ENCODE measurements at places on chromosomes 16 and 17. TPM values are rescaled to one million over a fixed set of nuclear protein-coding genes. Genes with fewer than 3 reads are reported as not detected.

DNA sequence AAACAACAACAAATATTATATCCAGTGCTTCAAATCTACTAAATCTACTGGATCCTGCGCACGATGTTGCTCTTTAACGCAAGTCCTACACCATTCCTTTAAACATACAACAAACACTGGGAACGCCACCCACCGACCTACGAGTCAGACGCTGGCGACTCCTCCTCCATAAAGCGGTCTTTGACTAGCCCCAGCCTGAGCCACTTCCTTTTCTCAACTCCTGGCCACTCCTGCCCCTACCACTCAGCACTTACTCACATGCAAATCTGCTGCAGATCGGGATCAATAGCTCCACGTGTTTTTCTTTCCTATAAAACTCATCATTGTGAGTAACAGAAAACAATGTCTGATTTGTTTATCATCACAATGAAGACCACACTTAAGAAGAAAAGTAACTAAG is 32.8 kb upstream of the MNT start:
- no peak for DNase-seq

GRCh38 chr16:83995754-83996153 is 27.7 kb downstream of the NECAB2 start:
- DNase-seq: peak; percentile 44

- no peak for DNase-seq
These were observed 217.2 kb downstream of the CA10 start for GRCh38 chr17:51941272-51941671.

- no peak for DNase-seq
These were observed 72.5 kb upstream of the IRX3 start for GRCh38 chr16:54359081-54359480.

- no peak for DNase-seq
These were observed 63.5 kb downstream of the PRKCA start for GRCh38 chr17:66365903-66366302.

DNA sequence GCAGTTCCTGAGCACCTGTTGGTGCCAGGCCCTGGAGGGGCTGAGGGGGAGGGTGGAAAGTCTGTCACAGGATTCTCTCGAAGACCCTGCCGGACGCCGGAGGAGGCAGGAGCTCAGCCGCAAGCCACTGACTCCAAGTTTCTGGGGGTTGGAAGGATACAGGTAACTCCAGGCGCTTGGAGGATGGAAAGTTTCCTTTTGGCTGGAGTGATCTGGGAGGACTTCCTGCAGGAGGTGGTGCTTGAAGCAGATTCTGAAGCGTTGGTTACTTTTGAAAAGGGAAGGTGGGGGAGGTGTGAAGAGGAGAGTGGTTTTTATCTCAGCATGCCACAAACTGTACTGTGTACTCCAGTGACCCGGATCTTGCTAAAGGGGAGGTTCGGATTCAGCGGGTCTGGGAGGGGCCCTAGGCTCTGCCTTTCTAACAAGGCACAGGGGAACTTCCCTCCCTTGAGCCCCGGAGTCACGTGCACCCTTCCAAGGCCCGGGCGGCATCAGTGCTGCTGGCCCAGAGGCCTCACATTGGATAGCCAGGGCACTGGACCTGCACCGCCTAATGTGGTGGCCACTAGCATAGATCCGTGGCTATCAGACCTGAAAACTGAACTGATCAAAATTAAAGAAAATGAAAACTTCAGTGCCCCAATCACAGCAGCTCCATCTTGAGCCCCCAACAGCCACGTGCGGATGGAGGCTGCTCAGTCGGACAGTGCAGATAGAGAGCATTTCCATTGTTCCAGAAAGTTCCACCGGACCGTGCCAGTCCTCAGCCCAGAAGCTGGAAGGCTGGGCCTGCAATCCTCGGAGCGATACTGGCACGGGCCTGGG is 42.2 kb upstream of the GSE1 start:
- DNase-seq: no peak

- DNase-seq: peak; percentile 32
These were observed 55.6 kb upstream of the CIBAR2 start for GRCh38 chr16:85167589-85168537.

The PRKCB gene
- not detected for total RNA-seq

The MARVELD3 gene
- 50.8 TPM for total RNA-seq

- DNase-seq: no peak
These were observed 28.7 kb downstream of the CHD9NB start for GRCh38 chr16:53024045-53024444.

Data from HT-29 (cell line).